CD4-positive, alpha-beta T cell treated with Interleukin-21 for 1 hour (primary cell): ENCODE measurements at places on chromosomes 3 and 15.
A peak's percentile ranks its signal among the peaks of the same experiment; 100 is the strongest.

GRCh38 chr3:20091331-20092047 is 51.2 kb downstream of the KAT2B start:
- DNase-seq, result no peak

GRCh38 chr3:124203292-124203691 is 211.4 kb upstream of the ROPN1 start:
- DNase-seq, result no peak

DNA sequence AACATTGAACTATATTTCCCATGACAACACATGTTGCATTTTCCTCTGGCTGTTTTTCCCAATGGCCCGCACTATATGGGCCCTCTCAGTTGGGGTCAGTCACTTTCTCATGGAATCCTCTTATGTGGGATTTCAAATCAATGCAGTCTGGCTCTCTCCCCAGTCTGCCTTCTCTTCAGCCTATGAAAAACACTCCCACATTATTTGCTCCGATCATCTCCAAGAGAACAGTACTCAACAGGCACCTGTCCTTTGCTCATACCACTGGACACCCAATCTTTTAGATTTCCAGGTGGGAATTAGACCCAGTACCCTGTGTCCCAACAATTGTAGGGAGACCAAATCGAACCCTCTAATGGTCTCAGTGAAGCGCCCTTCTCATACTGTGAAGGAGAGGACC is 251.3 kb downstream of the THSD4 start:
- no peak for DNase-seq

GRCh38 chr3:56855856-56856512 is 54.2 kb upstream of the ARHGEF3 start:
- peak; percentile 26 for DNase-seq

DNA sequence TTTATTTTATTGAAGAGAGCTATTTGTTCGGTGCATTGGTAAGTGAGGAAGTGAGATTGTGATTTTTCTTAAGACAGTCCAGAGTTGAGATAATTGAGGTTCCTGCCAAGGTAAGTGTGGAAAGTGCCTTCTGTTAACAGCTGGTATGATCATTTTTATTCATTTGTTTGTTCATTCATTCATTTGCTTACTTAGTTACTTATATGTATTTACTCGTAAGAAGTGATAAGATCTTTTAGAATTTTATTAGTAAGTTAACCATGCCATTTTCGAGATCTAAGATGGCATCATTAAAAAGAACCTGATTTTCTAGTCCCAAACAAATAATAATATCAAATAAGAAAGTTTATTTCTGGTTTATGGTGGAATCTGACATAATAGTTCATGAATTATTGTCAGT is 150.0 kb downstream of the GHSR start:
- DNase-seq, result no peak

DNA sequence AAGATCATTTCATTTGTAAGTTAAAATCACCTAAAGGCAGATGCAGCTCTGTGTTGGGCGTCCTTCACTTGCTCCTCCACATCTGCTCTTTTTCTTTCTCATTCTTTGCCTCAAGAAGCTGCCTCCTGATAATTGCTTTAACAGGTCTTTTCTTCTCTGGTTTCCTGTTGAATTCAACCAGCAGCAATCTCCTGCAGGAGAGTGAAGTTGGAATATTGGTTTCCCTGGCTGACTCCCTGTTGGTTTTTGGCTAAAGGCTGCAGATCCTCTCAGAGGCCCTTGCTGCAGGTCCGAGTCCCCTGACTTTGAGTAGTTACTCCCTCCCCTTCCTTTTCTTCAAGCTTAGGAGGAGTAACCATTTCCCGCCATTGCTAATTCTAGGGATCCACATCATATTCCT is 4.2 kb downstream of the TP63 start:
- no peak for DNase-seq

DNA sequence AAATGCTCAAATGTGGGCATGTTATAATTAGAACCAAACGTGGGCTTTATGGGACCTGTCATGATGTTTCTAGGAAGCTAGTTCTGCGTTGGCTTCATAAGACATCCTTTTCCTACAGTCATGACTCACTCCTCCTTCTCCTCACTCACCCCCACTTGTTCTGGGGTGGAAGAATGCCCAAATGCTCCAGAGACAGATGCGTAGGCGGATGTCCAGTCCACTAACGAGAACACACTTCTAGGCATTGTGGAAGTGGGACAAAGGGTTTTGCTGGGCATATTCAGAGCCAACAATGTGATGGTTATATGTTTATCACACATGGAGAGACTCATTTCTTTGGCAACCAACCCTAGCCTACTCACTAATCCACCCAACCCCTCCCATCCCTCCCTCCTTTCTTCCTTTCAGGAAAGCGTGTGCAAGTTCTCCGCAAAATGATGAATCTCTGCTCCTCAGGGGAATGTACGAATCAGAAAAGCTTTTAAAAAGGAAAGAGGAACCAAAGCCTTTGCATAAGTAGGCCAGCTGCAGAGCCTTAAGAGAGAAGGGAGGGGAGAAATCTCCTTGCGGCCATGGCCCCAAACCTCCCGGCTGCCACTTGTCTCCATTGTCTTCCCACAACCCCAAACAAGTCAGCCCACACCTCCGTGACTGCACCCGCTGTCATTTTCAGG is 123.0 kb upstream of the SPRED1 start:
- no peak for DNase-seq

GRCh38 chr3:136733317-136733833 is 18.8 kb downstream of the STAG1 start:
- no peak for DNase-seq

DNA sequence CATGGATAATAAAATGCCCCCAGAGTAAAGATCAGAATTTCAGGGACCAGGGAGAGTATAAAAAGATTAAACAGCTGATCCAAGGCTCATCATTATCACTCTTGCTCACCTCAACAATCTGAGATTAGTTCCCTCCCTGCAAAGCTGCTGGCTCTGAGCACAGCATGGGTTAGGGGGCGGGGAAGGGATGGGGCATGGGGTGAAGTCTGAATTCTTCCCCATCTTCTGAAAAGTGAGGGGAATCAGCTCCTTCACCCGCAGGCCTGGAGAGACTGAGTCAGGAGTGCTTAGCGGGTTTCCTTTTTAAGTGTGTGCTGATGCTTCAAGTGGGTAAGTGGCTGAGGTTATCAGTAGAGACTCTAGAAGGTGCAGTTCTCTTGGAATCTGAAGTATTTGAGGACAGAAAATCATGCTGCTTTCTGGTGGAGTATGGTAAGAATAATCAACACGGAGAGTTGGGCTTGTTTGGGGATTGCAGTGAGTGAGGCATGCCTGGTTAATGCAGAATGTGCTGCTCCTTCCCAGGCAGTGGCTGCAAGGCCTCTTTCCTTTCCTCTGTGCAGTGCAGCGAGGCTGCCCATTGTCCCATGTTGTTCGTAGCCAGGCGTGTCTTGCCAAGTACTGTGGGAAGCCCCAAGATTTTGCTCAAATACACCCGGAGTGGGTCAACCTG is 59.2 kb upstream of the TRAK1 start:
- no peak for DNase-seq

GRCh38 chr3:151329363-151329762 is at the start of gene P2RY13:
P2RY13 (minus strand) TSS chr3:151329549; CDS start chr3:151329528, 21 bp downstream.
- no peak for DNase-seq

GRCh38 chr3:177589911-177590381 is 392.7 kb upstream of the TBL1XR1 start:
- DNase-seq, result no peak

GRCh38 chr15:85837011-85837433 is 42.3 kb upstream of the KLHL25 start:
- DNase-seq, result no peak
